Mucosa of descending colon (tissue), 3 donors: ENCODE measurements at places on chromosomes 11 and 22. TPM values are rescaled to one million over a fixed set of nuclear protein-coding genes. Genes with fewer than 3 reads are reported as not detected.

DNA sequence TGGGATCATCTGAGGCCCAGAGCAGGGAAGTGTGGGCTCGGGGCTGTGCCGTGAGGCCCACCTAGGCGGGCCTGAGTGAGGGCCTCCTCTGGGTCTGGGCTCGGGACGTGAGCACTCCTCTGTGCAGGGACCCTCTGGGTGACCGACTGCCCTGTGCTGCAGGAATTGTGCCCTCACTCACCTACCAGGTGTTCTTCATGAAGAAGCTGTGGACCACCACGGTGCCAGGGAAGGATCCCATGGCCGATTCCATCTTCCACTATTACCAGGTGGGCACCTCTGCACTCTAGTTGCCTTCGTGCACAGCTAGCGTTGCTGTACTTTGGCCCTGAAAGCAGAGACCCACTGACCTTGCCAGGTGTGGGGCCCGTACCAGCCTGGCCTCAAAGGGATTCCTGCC, 80.5 kb downstream of the MYO7A start:
- DNase-seq, result no peak

DNA sequence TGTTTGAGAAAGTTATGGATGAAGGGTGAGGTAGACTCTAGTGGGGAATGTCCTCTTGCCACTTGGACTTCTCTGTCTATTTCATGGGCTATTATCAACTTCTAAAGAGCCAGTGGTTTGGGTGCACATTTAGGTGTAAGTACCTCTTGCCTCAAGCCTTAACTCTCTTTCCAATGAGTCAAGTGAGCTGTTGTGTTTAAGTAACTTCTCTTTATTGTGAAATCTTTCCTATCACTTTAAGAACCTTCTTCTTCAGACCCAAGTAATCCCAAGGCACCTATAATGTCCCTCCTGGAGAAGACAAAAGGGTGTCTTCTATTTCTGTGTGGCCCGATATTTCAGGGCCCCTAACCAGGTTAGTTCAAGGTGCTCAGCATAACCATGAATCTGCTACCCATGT, 90.5 kb upstream of the VPREB1 start:
- DNase-seq, result no peak

The RTN4RL2 gene
- total RNA-seq, result 0.38 TPM

DNA sequence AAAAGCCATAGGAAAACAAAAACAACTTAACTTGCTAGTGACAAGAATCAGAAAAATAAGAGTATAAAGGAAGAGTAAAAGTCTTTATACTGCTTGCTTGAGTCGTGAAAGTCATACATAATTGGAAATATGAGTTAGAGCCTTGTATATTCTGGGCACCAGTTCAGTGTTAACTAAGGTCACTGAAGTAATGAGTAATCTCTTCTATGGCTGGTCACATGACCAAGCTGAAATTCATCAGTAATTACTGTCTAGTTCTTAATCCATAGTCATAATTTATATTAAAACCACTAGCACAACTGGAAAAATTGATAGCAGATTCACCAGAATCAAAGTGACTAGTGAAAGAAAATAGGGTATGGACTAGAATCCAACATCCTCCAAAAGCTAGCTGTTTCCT, 84.4 kb upstream of the SLC5A12 start:
- DNase-seq, result no peak

DNA sequence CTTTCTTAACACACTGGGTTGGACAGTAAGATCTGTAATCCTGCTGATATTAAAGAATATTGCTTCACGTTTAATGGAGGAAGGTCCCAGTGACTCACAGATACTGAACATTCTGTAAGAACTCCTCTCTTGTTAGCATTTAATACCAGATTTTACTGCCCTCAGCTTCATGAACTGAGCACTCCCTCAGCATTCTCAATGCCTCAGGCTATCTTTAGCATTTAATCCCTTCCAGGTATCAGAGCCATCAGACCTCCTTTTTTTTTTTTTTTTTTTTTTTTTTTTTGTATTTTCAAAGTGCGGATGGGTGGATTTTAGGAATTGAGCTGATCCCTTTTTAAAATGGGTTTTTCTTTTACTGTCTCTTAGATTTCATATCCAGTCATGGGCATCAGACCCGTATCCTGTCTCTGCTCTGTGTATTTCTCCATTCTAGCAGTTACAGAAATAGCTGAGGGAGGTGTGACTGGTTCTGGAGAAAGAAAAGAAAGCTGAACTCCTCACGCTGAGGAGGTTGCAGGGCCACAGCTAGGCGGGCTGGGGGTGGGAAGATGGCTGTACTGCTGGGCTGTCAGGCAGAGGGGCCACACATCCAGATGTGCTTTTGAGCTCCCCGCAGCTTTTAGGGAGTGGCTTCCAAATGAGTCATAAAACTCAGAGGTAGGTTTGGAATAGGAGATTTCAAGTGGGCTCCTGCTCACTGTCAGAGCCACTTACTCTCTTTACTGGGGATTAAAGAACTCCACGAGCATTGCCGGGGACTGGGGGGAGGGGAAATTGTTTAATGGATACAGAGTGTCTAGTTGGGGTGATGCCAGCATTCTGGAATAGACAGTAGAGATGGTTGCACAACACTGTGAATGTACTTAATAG, 97.0 kb downstream of the SYT9 start:
- no peak for DNase-seq

DNA sequence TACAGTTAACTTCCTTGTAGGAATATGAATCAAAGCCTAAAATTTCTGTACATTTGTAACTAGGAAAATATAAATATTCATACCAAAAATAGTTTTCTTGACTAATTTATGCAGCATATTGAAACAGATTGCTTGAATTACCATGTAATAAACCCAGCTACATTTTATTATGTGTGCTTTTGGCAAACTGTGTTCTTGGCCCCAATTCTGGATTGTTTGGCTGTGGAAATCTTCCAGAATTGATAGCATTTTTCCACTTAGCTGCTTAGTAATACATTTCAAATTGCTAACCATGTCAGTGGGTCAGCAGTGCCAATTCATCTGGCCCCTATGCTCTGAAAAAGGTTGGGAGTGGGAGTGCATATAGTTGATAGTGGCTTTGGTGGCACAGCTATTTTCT, 32.3 kb downstream of the PDHX start:
- no peak for DNase-seq

The HEPHL1 gene
- 0.06 TPM for total RNA-seq

DNA sequence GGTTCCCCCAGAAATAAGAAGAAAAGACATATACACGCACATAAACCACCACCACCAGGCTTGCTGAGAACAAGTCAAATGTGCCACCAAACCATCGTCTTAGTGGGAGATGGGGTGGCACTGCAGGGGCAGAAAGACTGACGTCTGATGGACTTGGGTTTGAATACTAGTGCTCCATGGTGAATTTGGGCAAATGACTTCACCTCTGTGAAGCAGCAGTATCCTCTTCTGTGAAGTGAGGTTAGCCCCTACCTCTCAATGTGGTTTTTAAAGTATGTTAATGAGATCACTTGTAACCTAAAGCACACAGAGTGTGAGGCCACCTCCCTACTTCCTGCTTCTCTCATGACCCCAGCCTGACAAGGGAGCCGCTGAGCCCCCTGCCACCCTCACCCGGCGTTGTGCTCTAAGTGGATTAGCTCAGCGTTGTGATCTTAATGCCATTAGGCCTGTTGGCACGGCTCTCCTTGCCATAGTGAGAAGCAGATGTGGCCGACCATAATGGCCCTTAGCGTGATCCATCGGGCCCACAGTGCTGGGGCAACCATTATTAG, 14.4 kb downstream of the ZBTB16 start:
- DNase-seq, result no peak

The SPDYC gene
- total RNA-seq, result not detected

DNA sequence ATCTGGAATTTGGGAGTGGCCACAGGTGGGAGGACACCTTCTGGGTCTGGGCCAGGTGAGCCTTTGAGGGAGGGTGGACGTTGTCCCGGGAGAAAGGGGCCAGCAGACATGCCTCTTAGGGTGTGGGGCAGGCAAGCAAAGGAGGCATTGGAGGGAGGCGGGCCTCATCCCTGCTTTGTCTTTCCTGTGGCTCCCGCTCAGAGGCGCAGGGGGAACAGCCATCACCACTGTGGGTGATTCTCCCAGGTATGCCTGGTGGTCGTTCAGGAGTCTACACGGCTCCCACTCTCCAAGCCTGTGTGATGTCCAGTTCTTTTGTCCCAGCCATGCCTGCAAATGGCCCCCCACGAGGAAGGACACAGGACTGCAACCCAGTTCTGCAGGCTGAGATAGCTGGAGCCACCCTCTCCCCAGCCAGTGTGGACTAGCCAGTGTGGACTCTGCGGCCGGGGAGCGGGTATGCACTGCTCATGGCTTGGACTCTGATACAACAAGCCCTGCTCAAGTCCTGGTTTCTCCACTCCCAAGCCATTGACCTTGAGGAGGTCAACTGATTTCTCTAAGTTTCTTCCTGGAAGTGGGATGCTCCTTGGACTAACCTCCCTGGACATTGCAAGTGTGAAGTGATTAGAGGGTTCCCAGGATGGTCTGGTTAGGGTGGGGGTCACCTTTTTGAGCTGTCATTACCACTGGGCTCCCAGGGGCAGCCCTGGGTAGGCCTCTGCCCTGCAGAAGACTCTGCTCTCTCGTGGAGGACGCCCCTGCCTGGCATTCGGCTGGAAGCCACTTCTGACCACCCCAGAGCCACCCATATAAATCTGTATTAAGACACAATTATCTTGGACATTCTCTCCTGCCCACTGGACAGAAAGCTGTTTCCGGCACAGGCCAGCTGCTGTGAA, 1151.2 kb downstream of the BRD1 start:
- no peak for DNase-seq

DNA sequence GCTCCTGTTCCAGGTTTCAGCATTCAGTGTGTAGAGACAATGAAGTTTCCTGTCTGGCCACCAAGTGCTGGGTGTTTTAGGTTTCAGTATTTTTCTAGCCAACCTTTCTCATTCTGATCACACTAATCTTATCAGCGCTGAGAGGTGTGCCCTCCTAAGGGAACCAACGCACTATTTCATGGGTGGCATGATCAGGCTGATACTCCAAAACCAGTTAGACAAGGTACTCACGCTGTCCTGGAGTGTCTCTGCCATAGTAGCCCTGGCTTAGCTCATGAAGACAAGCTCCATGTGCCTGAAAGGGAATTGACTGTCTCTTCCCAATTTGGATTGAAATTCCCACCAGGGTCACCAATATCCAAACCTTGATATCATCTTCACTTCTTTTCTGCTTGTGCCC, 8.0 kb upstream of the RAB38 start:
- no peak for DNase-seq

GRCh38 chr11:133234883-133235282, 297.4 kb downstream of the OPCML start:
- DNase-seq, result no peak

- DNase-seq, result no peak
These were observed 253.3 kb downstream of the BRD1 start for GRCh38 chr22:49574205-49574880.

- DNase-seq, result no peak
These were observed 9.2 kb upstream of the MAPK1 start for GRCh38 chr22:21876486-21877176.

DNA sequence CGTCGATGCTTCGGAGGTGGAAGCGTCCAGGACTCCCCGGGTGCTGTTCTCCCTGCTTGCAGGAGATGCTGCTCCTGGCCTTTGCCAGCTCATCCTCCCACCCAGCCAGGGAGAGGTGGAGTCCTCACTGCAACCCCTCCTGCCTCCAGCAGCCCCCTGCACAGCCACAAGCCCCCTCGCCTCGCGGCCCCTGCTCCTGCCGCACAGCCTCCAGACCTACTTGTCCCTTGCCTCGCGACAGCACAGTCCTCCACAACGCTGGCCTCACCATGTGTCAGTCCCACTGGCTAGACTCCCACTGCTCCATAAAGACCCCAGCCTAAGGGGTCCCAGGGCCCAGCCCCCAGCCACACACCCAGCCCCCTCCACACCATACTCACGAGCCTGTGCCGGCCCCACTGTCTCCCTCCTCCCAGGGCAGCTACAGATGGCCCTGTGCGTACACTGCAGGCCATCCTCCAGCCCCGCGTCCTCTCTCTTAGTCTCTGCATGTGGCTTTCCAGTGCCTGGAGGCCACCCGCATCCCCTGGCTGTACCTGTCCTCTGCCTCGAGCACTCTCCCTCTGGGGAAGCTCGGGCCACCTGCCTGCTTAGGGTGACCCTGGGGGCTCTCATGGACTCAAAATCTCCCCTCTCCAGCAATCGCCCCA, 91.5 kb downstream of the CELSR1 start:
- DNase-seq, result no peak
